ENCODE measurements at places on chromosomes 5 and 9.

- H3K4me1 ChIP-seq = no peaks in the 10 kb centered on the region
- H3K36me3 ChIP-seq = peaks cover 9% of the 10 kb centered on the region
- no peak for DNase-seq
- no peaks in the 10 kb centered on the region for H3K27me3 ChIP-seq
- H3K4me3 ChIP-seq = no peak overlapping the region
These were observed 22.3 kb downstream of the CAAP1 start for GRCh38 chr9:26870292-26870691.

- no peaks in the 10 kb centered on the region for H3K36me3 ChIP-seq
- no peak overlapping the region for H3K4me3 ChIP-seq
These were observed 50.9 kb downstream of the RXRA start for GRCh38 chr9:134377143-134377484.

DNA sequence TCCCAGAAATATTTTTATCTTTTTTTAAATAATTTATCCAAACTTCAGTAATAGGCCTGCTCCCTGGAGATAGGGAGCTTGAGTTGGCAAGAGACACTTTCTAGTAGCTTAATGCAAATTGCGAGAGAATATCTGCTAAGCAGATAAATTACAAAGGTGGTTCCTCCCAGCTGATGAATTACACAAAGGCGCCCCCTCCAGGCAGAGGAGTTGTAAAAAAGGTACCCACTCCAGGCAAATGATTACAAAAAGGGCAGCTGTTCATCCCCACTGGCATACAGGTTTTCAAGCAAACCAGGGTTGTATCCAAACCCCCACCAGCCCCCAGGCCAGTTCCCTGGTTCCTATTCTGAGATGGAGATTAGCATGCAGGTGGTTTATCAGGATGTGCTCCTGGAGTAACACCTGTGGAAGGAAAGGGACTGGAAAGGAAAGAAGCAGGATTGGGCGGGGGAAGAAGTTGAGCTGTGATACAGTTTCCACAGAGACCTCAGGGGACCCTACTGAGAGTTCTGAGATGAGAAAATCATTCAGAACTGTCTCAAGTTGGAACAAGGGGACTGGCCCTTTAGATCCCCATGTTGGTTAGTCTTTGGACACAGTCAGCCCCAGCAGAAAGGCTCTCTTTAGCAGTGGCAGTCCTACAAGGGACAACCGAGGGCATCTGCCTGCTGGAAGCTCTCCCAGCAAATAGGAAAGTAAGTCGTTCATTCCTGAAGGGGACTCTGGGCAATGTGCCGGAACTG lies 25.5 kb downstream of the ESM1 start:
- H3K36me3 ChIP-seq = no peaks in the 10 kb centered on the region
- H3K4me3 ChIP-seq = no peak overlapping the region
- no peak for DNase-seq
- no peaks in the 10 kb centered on the region for H3K4me1 ChIP-seq

GRCh38 chr9:126861707-126862103 lies 1.3 kb downstream of the ZBTB34 start:
- H3K4me3 ChIP-seq = peak overlapping the region; percentile 87
- no peaks in the 10 kb centered on the region for H3K27me3 ChIP-seq
- peaks cover 8% of the 10 kb centered on the region for H3K36me3 ChIP-seq
- no peak for DNase-seq
- H3K27ac ChIP-seq = peak overlapping the region; percentile 67

DNA sequence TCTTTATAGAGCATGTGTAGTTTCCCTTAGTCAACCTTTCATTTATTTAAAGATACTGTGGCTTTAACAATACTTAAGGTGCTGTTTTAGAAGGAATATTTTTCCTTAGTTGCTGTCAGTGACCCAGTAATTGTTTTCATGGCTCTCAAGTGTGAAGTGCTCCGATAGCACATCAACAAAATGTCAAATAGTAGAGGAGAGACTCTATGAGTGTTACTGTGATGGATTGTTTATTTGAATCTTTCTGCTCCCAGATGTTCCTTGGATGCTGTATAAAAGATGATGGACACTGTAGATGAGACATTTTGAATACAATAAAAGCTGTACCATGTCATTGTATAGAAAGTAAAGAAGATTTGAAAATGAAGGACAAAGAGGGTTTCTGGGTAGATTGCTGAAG lies 1185.7 kb upstream of the C9orf72 start:
- H3K27me3 ChIP-seq = no peaks in the 10 kb centered on the region
- H3K4me1 ChIP-seq = no peaks in the 10 kb centered on the region
- H3K36me3 ChIP-seq = no peaks in the 10 kb centered on the region
- no peak for DNase-seq

DNA sequence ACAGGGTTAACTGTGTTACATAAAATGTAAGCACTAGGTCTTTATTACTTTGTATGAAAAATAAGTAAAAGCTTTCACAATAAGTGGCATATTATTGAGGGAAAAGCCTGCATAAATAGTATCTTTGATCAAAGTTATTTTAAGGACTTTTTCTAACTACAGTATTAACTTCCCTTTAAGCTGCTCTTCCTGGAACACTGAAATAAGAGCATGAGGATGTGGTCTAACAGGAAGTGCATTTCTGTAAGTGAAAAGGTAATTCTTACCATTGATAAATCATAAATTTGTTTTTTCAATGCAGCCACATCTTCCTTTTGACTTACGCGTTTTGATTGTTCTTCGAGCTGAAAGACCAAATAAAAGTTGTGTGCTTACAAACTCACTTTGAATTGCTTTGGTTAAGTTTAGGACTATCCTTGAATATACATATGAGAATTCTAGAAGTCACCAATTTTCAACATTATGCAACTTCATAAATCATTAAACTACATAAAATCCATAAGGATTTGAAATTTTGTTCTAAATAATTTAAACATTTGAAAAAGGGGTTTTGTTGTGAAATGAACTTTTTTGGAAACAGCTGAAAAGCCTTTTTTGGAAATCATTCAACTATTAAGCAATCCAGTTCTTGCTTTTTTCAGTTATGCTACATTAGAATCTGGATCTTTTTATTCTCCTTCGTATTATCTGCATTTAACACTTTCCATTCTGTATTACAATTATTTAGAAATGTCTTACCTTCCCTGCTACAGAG lies 50.6 kb downstream of the RASEF start:
- H3K4me1 ChIP-seq = no peaks in the 10 kb centered on the region
- H3K36me3 ChIP-seq = no peaks in the 10 kb centered on the region
- DNase-seq = no peak

DNA sequence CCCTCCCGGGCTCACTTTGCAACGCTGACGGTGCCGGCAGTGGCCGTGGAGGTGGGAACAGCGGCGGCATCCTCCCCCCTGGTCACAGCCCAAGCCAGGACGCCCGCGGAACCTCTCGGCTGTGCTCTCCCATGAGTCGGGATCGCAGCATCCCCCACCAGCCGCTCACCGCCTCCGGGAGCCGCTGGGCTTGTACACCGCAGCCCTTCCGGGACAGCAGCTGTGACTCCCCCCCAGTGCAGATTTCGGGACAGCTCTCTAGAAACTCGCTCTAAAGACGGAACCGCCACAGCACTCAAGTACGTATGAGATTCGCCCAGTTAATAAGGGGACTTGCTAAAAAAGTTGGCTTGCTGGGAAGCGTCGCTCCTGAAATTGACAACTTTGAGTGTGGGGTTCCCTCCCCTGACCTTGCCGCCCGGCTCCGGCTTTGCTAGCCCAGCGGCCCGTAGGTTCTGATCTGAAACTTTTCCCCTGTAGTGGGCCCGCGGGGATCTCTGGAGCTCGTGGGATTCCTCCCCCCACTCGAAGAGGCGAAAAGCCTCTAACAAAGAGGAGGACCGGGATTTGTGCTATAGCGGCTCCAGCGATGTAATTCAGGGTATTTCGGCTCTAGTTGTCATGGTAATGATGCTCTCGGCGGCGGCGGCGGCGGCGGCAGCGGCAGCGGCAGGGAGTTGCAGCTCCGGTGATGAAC lies 572 bp downstream of the NR4A3 start:
- peak overlapping the region; percentile 98 for H3K27ac ChIP-seq
- peaks cover 3% of the 10 kb centered on the region for H3K27me3 ChIP-seq
- H3K4me1 ChIP-seq = peaks cover 28% of the 10 kb centered on the region
- DNase-seq = peak; percentile 52
- peak overlapping the region; percentile 94 for H3K4me3 ChIP-seq

DNA sequence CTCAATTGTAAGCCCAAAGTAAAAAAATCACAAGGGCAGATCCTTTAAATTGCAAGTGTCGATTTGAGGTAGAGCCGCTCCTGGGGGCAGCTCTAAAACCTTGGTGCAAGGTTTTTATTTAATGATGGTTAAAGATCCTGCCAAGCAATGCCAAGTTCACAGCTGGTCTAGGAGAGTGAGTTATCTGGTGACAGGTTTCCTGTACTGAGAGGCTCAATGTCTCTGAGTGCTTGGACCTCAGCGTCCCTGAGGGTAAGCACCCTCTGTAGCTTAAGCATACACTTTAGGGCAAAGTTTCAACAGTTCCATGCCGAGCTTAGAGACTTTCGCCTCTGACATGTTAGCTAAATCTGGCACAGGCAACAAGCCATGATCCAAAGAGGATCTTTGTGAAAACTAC lies 119.8 kb upstream of the EGFLAM start:
- no peaks in the 10 kb centered on the region for H3K4me1 ChIP-seq
- no peak for DNase-seq
- H3K27me3 ChIP-seq = no peaks in the 10 kb centered on the region
- no peak overlapping the region for H3K4me3 ChIP-seq

DNA sequence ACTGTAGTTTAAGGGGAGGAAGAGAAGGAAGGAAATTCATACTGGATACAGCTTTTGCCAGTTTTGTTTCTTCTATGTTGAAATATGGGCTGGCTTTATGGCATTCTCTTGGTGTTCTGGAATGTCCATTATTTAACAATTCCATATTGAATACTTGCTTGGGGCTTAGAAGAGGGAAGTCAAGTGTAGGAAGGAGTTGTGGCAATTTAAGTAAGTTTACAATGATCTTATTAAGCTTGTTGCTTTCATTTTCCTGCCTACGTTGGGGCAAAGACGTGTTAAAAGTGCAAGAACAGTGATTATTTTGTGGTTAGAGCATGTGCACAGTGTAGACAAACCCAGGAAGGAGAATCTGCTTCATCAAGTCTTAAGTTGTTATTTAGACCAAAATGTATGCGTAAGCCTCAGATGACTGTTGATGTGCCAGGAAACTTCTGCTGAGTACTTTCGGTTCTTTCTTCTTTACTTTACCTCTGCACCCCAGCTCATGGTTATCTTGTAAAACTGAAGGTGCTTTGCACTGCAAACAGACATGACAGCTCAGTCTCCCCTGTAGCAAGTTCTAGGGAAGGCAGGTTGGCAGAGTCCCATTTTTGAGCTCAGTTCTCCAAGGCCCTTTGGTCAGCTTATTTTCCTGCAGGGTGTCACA lies 75.8 kb downstream of the F2RL2 start:
- H3K36me3 ChIP-seq = no peaks in the 10 kb centered on the region
- H3K4me1 ChIP-seq = peaks cover 19% of the 10 kb centered on the region
- H3K4me3 ChIP-seq = peak overlapping the region; percentile 67

DNA sequence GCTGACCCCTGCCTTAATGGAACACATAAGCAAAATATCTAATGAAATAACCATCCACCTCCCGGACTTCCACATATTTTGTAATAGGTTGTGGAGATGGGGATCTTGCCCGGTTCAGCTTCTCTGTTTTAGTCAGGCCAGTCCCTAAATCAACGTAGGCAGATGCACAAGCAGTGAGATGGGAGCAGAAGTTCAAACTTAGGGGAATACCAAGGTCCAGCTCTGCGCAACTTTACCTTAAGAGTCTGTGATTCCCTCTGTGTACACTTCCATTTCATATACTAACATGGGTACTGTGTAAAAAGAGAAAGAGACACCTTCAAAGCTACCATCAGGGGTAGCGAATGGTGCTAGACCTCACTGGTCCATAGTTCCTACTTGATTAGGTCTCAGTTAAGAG lies 110.9 kb downstream of the NTRK2 start:
- H3K36me3 ChIP-seq = no peaks in the 10 kb centered on the region
- H3K27ac ChIP-seq = no peak overlapping the region
- H3K4me3 ChIP-seq = no peak overlapping the region
- peaks cover 4% of the 10 kb centered on the region for H3K27me3 ChIP-seq
- no peak for DNase-seq

GRCh38 chr9:15824310-15824709 lies 271.5 kb downstream of the CCDC171 start:
- H3K27me3 ChIP-seq = no peaks in the 10 kb centered on the region
- no peak overlapping the region for H3K4me3 ChIP-seq
- no peaks in the 10 kb centered on the region for H3K36me3 ChIP-seq
- no peak overlapping the region for H3K27ac ChIP-seq

DNA sequence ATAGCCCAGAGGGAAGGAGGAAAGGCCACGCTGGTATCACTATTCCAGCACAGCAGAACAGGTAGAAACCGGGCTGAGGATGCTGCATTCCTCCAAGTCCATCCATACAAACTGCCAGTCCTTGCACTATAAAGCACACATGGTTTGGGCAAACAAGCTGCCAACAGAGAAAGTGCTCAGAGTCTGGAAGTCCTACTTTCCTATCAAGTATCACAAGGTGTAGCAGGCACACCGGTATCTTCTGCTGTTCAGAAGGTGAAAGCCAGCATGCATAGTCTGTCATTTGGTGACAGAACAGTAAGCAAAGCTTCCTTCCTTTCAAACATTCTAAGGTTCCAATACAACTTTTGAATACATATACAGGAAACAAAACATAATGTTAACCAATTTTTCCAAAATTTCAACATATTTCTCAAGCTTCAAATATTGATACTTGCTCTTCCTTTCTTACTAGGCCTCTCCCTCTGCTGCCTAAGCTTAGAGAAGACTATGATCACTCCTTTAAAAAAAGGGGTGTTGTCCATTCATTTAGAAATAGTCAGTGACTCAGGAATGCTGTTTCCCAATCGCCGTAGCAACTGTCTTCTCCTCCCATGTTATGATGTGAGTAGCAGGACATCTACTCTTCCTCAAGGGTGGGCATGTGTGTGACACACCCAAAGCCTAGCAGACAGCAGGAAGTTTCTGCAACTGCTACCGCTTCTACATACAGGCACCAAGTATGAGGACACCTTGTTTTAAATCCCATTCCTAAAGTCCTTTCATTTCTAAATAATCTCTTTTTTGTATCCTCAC lies 14.7 kb downstream of the DIAPH1 start:
- no peaks in the 10 kb centered on the region for H3K27me3 ChIP-seq
- DNase-seq = no peak
- peaks cover 48% of the 10 kb centered on the region for H3K4me1 ChIP-seq
- H3K27ac ChIP-seq = peak overlapping the region; percentile 70
- peaks cover 2% of the 10 kb centered on the region for H3K36me3 ChIP-seq
- peak overlapping the region; percentile 67 for H3K4me3 ChIP-seq

- H3K27me3 ChIP-seq = peaks cover 12% of the 10 kb centered on the region
- no peak overlapping the region for H3K27ac ChIP-seq
- no peak overlapping the region for H3K4me3 ChIP-seq
- no peaks in the 10 kb centered on the region for H3K36me3 ChIP-seq
These were observed 146.7 kb downstream of the ROR2 start for GRCh38 chr9:91803151-91803940.

- H3K4me1 ChIP-seq = no peaks in the 10 kb centered on the region
- no peak for DNase-seq
- H3K36me3 ChIP-seq = no peaks in the 10 kb centered on the region
These were observed 233.0 kb upstream of the SGCD start for GRCh38 chr5:156094001-156094400.

- peaks cover 2% of the 10 kb centered on the region for H3K36me3 ChIP-seq
- no peaks in the 10 kb centered on the region for H3K4me1 ChIP-seq
- H3K4me3 ChIP-seq = no peak overlapping the region
- no peaks in the 10 kb centered on the region for H3K27me3 ChIP-seq
These were observed 85.5 kb downstream of the DTWD2 start for GRCh38 chr5:118902656-118903438.

Data from memory B cell (primary cell).